Caki2 (cell line): ENCODE measurements at places on chromosomes 5 and 9. TPM values are rescaled to one million over a fixed set of nuclear protein-coding genes. Genes with fewer than 3 reads are reported as not detected.

Gene SURF4
- 370 and 393 TPM in 2 replicates for total RNA-seq

Gene EGFLAM
- not detected in 2 replicates for total RNA-seq

Gene FBXL7
- 0.12 and 3.1 TPM in 2 replicates for total RNA-seq

Gene SYK
- total RNA-seq = 4.4 and 11.8 TPM in 2 replicates

Gene CD74
- 29.4 and 30.7 TPM in 2 replicates for total RNA-seq

Gene C1QTNF2
- not detected in 2 replicates for total RNA-seq

Gene OR1J2
- not detected in 2 replicates for total RNA-seq

Gene IFNA21
- not detected in 2 replicates for total RNA-seq

Gene SSBP2
- total RNA-seq = 0.10 and 1.2 TPM in 2 replicates

Gene BTNL9
- not detected in 2 replicates for total RNA-seq

Gene GABRG2
- not detected in 2 replicates for total RNA-seq

Gene NEK6
- 119 and 135 TPM in 2 replicates for total RNA-seq

Gene GFPT2
- 3.7 and 5.2 TPM in 2 replicates for total RNA-seq

Gene GHR
- total RNA-seq = not detected in 2 replicates

Gene CATSPER3
- total RNA-seq = 1.1 TPM in 1 of 2 replicates, not detected in the other

Gene FGF1
- not detected in 2 replicates for total RNA-seq

Gene PAEP
- not detected in 2 replicates for total RNA-seq

Gene BTNL8
- total RNA-seq = not detected in 2 replicates

Gene SLC22A5
- 19.7 and 36.8 TPM in 2 replicates for total RNA-seq

Gene PCDHGB1
- total RNA-seq = 0.06 TPM in 1 of 2 replicates, not detected in the other

Gene CCDC112
- 5.0 and 6.4 TPM in 2 replicates for total RNA-seq

Gene PCA3
- total RNA-seq = not detected in 2 replicates

Gene TAF11L10
- not detected in 2 replicates for total RNA-seq

Gene PDE6A
- 0.07 and 0.14 TPM in 2 replicates for total RNA-seq

Gene NHP2
- 225 and 352 TPM in 2 replicates for total RNA-seq

Gene FBXO10
- total RNA-seq = 1.3 and 3.3 TPM in 2 replicates

Gene PBX3
- 9.3 and 44.3 TPM in 2 replicates for total RNA-seq

Gene OTULINL
- total RNA-seq = 2.1 and 2.5 TPM in 2 replicates

Gene TMEM174
- not detected in 2 replicates for total RNA-seq

Gene SLC22A4
- total RNA-seq = 5.2 TPM in 1 of 2 replicates, not detected in the other

Gene SLC34A1
- total RNA-seq = 0.64 and 1.5 TPM in 2 replicates
